Activated CD8-positive, alpha-beta memory T cell treated with anti-CD3 and anti-CD28 coated beads, Interleukin-2, amount 10 ng/mL, durations not matched to agents 7 days and 5 days (primary cell): ENCODE measurements at places on chromosomes 4 and X. TPM values are rescaled to one million over a fixed set of nuclear protein-coding genes. Genes with fewer than 3 reads are reported as not detected.

Gene ADH1B
- total RNA-seq: not detected

Gene MAGIX
- 2.0 TPM for total RNA-seq

Gene C4orf51
- total RNA-seq: not detected

Gene WAS
- total RNA-seq: 161 TPM

Gene INPP4B
- total RNA-seq: 23.5 TPM

Gene MAGEA10
- not detected for total RNA-seq

Gene MID2
- 3.2 TPM for total RNA-seq

DNA sequence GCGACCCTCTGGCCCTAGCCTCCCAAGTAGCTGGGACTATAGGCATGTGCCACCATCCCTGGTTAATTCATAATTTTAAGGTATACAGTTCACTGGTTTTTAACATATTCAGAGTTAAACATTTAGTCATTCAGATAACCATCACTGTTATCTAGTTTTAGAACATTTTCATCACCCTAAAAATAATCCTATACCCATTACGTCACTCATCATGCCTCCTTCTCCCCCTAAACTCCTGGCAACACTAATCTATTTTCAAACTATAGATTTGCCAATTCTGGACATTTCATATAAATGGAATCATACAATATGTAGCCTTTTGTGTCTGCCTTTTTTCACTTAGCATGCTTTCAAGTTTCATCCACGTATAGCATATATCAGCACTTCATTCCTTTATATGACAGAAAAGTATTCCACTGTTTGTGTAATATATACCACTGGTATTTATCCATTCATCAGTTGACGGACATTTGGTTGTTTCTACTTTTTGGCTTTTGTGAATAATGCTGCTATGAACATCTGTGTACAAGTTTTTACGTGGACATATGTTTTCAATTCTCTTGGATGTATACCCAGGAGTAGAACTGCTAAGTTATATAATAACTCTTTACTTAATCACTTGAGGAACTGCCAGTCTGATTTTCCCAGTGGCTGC is 32.0 kb upstream of the RPS3A start:
- DNase-seq: no peak
- peaks cover 16% of the 10 kb centered on the region for H3K4me1 ChIP-seq
- no peaks in the 10 kb centered on the region for H3K36me3 ChIP-seq
- no peak overlapping the region for H3K27ac ChIP-seq
- H3K27me3 ChIP-seq: peaks cover 7% of the 10 kb centered on the region

DNA sequence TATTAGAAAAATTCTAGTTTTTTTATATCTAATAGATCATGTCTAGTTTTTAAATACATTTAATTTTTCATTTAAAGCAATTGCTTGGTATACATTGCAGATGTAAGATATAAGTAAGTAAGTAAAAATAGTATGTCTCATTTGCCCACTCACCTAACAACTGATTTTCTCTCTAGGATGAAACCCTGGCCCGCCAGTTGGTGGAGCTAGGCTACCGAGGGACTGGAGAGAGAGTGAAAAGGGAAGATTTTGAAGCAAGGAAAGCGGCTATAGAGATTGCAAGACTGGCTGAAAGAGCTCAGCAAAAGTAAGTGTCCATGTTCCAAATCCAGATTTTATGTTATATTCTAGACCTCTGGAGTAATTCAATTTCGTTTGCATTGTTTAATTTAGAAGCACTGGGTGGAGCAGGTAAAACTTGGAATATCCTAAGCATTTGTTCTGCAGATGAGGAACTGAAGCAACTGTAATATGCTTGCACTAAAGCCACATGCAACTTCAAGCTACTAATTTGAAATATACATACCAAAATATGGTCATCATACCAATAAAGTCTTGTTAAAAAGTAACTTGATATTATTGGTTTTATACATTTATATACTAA is 27.1 kb downstream of the CFAP299 start:
- H3K36me3 ChIP-seq: no peaks in the 10 kb centered on the region
- H3K4me1 ChIP-seq: peaks cover 7% of the 10 kb centered on the region
- H3K4me3 ChIP-seq: no peak overlapping the region
- H3K27me3 ChIP-seq: peaks cover 31% of the 10 kb centered on the region

DNA sequence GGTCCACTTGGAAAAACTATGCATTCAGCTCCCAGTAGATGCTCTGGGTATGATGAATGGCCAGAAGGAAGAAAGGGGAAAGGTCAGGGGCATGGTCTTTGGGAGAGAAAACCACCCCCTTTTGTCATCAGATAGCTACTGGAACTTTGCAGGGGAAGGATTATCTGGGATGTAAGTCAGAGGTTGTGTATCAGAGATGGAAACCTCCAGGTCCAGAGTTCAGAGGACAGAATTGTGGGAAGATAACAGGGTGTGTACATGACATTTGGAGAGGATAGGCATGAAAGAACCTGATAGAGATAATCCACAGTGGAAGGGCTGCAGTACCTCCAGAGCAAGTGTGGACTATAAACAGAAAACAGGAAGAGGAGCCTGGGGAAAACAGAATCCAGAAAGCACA is 262.7 kb downstream of the SPRY1 start:
- peaks cover 9% of the 10 kb centered on the region for H3K27me3 ChIP-seq
- peaks cover 17% of the 10 kb centered on the region for H3K36me3 ChIP-seq
- H3K4me3 ChIP-seq: no peak overlapping the region
- H3K27ac ChIP-seq: no peak overlapping the region

DNA sequence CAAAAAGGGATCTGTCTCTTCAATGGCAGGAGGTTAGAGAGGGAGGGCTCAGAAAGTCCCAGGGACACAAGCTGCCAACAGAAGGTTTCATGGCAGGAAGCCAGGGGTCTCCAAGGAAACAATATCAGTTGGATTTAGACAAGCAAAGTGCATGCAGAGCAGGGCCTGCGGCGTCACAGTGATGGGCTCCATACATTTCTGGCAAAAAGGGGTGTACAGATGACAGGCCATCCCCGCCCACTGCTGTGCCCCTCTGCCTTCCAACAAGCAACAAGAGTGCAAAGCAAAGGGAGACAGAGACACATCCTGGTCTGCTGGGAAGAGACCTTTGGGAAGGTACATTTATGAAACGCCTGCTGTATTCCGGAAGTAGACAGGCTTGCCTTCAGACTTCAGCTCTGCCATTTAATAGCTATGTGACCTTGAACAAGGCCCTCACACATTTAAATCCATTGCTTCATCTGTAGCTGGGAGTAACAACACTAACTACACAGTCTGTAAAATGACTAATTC is 121.2 kb downstream of the AFAP1 start:
- H3K4me1 ChIP-seq: peaks cover 25% of the 10 kb centered on the region
- no peak overlapping the region for H3K4me3 ChIP-seq
- H3K27ac ChIP-seq: no peak overlapping the region
- peaks cover 2% of the 10 kb centered on the region for H3K36me3 ChIP-seq
- no peaks in the 10 kb centered on the region for H3K27me3 ChIP-seq

DNA sequence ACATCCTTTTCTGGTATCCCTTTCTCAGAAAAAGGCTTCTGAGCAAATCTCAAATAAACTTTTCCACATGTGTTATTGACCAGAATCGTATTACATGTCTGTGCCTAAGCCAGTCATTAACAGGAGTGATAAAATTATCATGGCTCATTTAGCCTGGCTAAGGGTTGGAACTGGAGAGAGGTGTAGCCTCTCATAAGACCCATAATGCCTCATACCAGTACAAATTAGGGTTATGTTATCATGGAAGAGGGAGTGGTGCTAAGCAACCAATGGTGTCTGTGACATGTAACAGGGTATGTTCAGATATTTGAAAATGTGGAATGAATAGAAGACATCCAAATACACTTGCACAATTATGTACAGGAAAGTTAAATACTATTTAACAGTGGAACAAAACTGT is 99.6 kb upstream of the CCDC160 start:
- no peaks in the 10 kb centered on the region for H3K36me3 ChIP-seq
- no peak for DNase-seq
- H3K27ac ChIP-seq: no peak overlapping the region

GRCh38 chrX:105168577-105168976 is 51.9 kb downstream of the TEX13A start:
- H3K36me3 ChIP-seq: no peaks in the 10 kb centered on the region
- no peak for DNase-seq
- H3K27ac ChIP-seq: no peak overlapping the region
- no peak overlapping the region for H3K4me3 ChIP-seq
- H3K4me1 ChIP-seq: no peaks in the 10 kb centered on the region
- H3K27me3 ChIP-seq: no peaks in the 10 kb centered on the region

DNA sequence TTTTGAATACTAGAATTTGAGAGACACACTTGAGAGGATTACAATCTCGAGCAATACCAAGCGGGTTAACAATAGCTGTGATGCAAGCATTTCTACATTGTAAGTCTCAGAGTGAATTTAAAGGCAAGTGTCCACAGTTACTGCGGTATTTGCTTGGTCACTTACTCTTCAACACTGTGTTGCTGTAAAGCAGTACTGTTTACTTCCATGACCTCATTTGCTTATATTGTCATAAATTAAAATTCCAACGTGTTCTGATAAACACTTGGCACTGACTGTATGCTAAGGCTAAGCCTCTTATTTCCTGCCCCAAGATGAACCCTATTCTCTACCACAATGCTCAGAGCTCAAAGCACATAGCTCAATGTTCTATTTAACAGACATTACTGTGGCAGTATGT is 11.1 kb downstream of the EXOC1L start:
- no peak for DNase-seq
- H3K4me3 ChIP-seq: no peak overlapping the region
- peaks cover 28% of the 10 kb centered on the region for H3K27me3 ChIP-seq
- no peaks in the 10 kb centered on the region for H3K36me3 ChIP-seq
- H3K4me1 ChIP-seq: no peaks in the 10 kb centered on the region

DNA sequence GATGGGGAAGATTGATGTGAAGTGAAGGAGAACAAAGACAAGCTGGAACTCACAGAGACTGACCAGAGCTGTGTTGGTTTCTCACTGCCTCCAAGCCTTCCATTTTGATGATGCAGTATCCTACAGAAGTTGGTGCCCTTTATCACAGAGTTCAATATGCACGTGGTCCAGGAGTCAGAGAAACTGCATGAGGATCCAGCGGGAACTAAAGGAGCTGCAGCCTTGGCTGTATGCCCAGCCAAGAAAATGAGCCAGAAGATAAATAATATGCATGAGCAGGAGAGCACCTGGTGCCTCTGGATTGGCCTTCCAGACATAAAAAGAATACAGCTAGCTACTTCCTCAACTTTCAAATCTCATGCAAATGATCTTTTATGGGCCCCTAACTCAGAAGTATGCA is 44.3 kb upstream of the DCLK2 start:
- H3K27me3 ChIP-seq: peaks cover 5% of the 10 kb centered on the region
- H3K27ac ChIP-seq: no peak overlapping the region
- H3K36me3 ChIP-seq: no peaks in the 10 kb centered on the region
- H3K4me3 ChIP-seq: no peak overlapping the region
- no peak for DNase-seq

- no peaks in the 10 kb centered on the region for H3K36me3 ChIP-seq
- DNase-seq: no peak
- H3K27ac ChIP-seq: no peak overlapping the region
- no peak overlapping the region for H3K4me3 ChIP-seq
These were observed 1135.9 kb downstream of the RAPGEF2 start for GRCh38 chr4:160238790-160239189.

- H3K27me3 ChIP-seq: no peaks in the 10 kb centered on the region
- no peak overlapping the region for H3K27ac ChIP-seq
- H3K4me1 ChIP-seq: no peaks in the 10 kb centered on the region
- H3K4me3 ChIP-seq: no peak overlapping the region
These were observed 41.5 kb downstream of the HHIP start for GRCh38 chr4:144687466-144687865.

GRCh38 chr4:182454440-182455013 is 211.3 kb downstream of the TENM3 start:
- H3K27ac ChIP-seq: no peak overlapping the region
- no peak overlapping the region for H3K4me3 ChIP-seq
- H3K36me3 ChIP-seq: no peaks in the 10 kb centered on the region
- peaks cover 4% of the 10 kb centered on the region for H3K4me1 ChIP-seq

GRCh38 chr4:57905965-57906364 is 795.8 kb upstream of the IGFBP7 start:
- H3K27me3 ChIP-seq: no peaks in the 10 kb centered on the region
- no peak for DNase-seq
- no peak overlapping the region for H3K4me3 ChIP-seq
- H3K4me1 ChIP-seq: no peaks in the 10 kb centered on the region

- H3K27me3 ChIP-seq: no peaks in the 10 kb centered on the region
- no peak overlapping the region for H3K27ac ChIP-seq
- DNase-seq: no peak
- no peaks in the 10 kb centered on the region for H3K36me3 ChIP-seq
These were observed 439.4 kb downstream of the RAPGEF2 start for GRCh38 chr4:159542296-159542695.

- peaks cover 33% of the 10 kb centered on the region for H3K36me3 ChIP-seq
- no peak overlapping the region for H3K4me3 ChIP-seq
- no peak overlapping the region for H3K27ac ChIP-seq
- H3K4me1 ChIP-seq: peaks cover 14% of the 10 kb centered on the region
- DNase-seq: no peak
- H3K27me3 ChIP-seq: peaks cover 2% of the 10 kb centered on the region
These were observed 55.9 kb downstream of the EIF4E start for GRCh38 chr4:98873059-98873458.

GRCh38 chr4:24218566-24218965 is 328.7 kb upstream of the PPARGC1A start:
- no peaks in the 10 kb centered on the region for H3K36me3 ChIP-seq
- DNase-seq: no peak
- no peaks in the 10 kb centered on the region for H3K27me3 ChIP-seq
- H3K4me1 ChIP-seq: no peaks in the 10 kb centered on the region
- H3K4me3 ChIP-seq: no peak overlapping the region

DNA sequence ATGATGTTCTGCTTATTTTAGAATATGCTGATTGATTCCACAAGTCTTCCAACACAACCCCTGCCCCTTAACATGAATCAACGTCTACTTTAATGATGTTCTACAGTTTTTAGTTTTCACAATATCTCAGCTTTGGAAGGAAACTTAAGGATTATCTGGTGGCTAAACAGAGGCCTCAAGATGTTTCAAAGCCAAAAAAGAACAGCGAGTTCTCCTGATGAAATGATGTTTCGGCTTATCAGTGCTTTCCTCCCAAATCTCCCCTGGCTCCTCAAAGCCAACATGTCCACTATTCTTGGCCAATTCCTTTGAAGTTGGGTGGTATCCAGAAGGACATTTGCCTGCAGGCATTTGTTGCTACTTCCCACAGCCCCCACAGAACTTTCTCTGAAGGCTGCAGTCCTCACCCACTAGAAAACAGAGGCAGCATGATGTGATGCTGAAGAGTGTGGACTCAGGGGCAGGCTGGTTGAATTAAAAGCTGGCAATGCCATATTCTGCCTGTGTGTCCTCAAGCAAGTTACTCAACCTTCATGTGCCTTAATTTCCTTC is 87.3 kb downstream of the ADGRG4 start:
- H3K27me3 ChIP-seq: peaks cover 16% of the 10 kb centered on the region
- H3K4me3 ChIP-seq: no peak overlapping the region
- H3K36me3 ChIP-seq: no peaks in the 10 kb centered on the region
- H3K4me1 ChIP-seq: no peaks in the 10 kb centered on the region
- H3K27ac ChIP-seq: no peak overlapping the region

- no peak overlapping the region for H3K4me3 ChIP-seq
- no peak overlapping the region for H3K27ac ChIP-seq
- no peaks in the 10 kb centered on the region for H3K27me3 ChIP-seq
- no peak for DNase-seq
- H3K4me1 ChIP-seq: no peaks in the 10 kb centered on the region
- no peaks in the 10 kb centered on the region for H3K36me3 ChIP-seq
These were observed 413.2 kb upstream of the CXorf51B start for GRCh38 chrX:146396409-146396808.
